ENCODE measurements at places on chromosomes 6 and 20.

- no peak for DNase-seq
Measured at GRCh38 chr6:131909408-131910218, 41.6 kb downstream of the CCN2 start.

DNA sequence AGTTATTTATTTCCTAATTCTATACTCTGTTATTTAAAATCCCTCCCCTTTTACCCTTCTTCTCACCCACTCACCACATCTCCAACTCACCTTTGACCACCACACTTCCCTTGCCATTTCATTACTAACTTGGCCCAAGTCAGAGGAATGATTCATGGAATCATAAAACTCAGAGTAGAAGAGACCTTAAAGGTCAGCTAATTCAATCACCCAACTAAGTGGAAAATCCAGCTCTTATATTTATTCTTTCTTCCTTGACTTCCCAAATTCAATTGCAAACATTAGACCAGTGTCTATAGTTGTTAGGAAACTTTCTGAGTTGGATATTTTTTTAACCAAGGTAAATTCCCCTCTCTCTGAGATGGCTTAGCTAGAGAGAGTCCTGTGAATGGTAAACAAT is 26.5 kb upstream of the HEY2 start:
- no peak for DNase-seq

DNA sequence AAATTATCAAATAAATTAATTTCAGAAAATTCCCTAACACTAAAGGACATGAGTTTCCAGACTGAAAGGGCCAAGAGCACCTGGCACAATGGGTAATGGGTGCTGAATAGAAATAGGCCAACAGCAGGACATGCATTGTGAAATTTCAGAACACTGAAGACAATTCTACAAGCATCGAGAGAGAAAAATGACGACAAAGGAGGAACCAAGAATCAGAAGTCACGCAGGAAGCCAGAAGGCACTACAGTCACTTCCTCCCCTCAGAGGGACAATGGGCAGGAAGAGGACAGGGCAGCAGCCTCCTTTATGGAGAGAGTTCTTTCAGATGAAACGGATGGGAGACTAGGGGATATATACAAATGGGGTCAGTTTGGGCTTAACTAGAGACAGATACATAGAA is 29.6 kb downstream of the PCNA start:
- no peak for DNase-seq

- no peak for DNase-seq
Measured at GRCh38 chr6:30510419-30511168, 21.3 kb downstream of the HLA-E start.

GRCh38 chr6:125511809-125512396 is 210.1 kb upstream of the HDDC2 start:
- no peak for DNase-seq

- no peak for DNase-seq
Measured at GRCh38 chr20:50153153-50153499, 397 bp downstream of the PEDS1 start.
